ENCODE measurements at places on chromosomes 11 and 22.

- DNase-seq, result no peak
Measured at GRCh38 chr22:43506487-43506886, 94.7 kb downstream of the MPPED1 start.

- DNase-seq, result no peak
Measured at GRCh38 chr22:47872761-47873535, 1110.5 kb downstream of the TBC1D22A start.

GRCh38 chr11:110901441-110901840 lies 189.2 kb upstream of the ARHGAP20 start:
- DNase-seq, result no peak

GRCh38 chr11:61066645-61067044 lies 35.6 kb upstream of the CD5 start:
- no peak for DNase-seq

DNA sequence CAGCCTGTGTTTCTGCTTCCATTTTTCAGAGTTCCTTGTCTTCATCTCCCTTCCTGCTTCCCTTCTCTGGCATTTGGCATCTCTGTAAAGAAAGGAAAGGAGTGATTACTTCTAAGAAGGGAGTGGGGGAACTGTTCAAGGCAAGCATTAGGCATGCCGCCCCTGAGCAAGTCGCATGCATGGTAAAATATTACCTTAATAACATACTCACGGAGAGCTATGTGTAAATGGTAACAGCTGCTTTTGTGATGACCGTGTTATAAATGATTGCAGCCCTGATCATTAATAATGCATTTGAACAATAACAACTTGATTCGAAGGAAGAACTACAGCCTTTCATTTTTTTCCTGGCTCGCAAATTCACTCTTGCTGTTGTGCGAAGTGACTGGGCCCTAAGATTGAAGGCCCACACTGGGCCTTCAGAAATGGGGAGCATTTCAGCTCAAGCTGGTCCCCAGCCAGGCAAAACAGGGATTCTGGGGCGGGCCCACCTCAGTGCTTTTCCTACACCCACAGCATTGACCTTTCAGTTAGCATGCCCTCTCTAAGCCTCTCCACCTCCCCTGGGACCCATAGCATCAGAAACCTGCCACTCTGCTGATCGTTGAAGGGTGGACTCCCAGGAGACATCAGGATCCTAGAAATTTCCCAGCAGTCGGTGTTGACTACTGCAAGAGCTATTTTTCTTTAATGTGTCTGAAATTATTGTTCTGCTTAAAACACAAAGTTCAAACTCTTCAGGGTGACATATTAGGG lies 263.0 kb upstream of the CADM1 start:
- no peak for DNase-seq

- no peak for DNase-seq
Measured at GRCh38 chr11:9330387-9331384, 16.3 kb upstream of the TMEM41B start.

DNA sequence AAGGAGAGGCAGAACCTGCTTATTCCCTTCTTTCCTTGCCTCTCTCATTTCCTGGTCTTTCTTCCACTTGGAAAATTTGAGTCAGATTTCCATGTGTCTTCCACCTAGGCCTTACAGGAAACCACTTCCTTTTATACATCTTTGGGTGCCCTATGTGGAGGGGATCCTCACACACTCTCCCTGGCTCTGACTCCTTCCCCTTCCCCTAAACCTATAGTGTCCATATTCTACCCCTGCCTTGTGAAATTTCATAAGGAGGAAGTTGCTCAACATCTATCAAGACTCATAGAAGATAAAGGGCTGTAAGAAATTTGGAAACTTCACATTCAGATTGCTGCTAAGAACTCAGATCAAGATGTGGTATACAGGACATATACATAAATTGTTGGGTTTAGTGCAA lies 20.4 kb downstream of the TUG1 start:
- no peak for DNase-seq

DNA sequence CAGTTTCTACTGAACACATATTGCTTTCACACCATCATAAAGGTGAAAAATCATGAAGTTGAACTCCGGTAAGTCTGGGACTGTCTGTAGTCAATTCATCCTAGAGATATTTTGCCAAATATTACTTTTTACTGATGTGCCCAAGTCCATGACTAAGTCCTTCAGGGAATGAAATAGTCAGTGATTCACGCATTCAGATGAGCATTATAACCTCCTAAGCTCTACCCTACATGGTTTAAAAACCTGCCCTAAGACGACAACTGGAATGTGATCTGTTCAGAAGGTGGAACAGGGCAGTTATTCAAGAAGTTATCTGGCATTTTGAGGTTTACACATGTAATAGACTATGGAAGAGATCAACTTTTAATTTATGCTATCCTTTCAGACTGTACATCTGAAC lies 125.6 kb downstream of the TRPC6 start:
- no peak for DNase-seq

GRCh38 chr11:106998916-106999188 lies 19.4 kb downstream of the GUCY1A2 start:
- DNase-seq, result no peak

DNA sequence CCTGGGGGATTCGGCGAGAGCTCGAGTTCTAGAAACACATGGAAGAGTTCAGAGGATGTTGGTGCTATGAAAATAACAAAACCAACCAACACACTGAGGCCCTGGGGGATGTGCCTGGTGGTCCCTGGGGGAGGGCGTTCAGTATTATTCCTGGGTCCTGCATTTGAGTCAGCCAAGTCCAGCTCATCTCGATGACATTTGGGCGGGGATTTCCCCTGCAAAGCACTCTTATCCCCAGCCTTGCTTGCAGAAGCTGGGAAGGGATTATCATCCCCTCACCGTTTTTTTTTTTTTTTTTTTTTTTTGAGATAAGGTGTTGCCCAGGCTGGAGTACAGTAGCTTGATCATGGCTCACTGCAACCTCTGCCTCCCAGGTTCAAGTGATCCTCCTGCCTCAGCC lies 2.1 kb upstream of the SMIM38 start:
- DNase-seq, result peak; percentile 71

DNA sequence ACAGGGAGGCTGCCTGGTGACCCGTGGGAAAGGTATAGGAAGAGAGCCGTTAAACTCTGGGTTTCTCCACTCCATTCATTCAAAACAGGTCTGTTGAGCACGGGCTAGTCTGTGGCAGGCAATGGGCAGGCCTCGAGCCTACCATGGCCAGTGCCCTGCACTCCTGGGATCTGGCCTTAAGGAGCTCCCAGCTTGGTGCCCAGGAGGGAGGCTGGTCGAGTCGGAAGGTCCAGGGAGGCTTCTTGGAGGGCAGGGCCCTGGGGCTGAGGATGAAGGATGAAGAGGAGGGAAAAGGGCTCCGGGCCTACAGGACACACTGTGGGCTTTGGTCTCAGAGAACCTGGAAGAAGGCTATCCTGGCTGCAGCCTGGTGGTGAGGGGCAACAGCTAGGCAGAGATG lies 41.9 kb upstream of the MN1 start:
- DNase-seq, result no peak

DNA sequence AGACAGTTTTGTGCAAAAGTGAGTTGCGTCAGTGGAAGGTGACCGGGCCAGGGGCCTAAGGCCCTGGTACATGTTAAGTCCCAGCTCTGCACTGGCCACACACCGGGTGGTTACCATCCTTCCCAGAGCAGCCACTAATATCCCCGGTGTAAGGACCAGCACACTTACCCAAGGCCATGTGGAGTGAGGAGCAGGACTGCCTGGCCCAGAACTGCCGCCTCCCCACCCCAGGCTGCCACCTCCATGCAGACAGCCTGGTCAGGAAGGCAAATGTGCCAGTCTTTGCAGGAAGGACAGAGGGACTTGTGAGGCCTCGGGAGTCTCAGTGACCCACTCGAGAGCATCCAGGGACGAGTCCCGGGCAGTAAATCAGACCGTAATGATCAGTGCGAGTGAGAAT lies 102.9 kb downstream of the MORC2 start:
- no peak for DNase-seq

- DNase-seq, result no peak
Measured at GRCh38 chr11:106961518-106961917, 56.8 kb downstream of the GUCY1A2 start.

DNA sequence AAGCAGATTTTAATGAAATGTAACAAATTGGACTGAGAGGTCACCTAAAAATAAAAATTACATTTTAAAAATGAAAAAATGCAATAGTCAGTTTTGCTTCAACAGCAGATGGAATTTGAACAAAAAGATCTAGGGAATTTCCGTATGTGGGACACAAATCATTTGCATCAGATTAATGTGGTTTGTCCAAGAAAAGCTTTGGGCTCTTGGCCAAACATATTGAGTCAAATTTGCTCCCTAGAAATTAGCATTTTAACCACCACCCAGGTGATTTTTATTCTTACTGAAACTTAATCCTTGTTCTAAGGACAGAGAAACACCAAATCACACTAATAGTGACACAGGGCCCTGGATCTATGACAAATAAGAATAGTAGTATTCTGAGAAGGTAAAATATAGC lies 1477.8 kb downstream of the FAM181B start:
- no peak for DNase-seq

GRCh38 chr11:118618115-118618990 lies 10.9 kb downstream of the PHLDB1 start:
- no peak for DNase-seq

DNA sequence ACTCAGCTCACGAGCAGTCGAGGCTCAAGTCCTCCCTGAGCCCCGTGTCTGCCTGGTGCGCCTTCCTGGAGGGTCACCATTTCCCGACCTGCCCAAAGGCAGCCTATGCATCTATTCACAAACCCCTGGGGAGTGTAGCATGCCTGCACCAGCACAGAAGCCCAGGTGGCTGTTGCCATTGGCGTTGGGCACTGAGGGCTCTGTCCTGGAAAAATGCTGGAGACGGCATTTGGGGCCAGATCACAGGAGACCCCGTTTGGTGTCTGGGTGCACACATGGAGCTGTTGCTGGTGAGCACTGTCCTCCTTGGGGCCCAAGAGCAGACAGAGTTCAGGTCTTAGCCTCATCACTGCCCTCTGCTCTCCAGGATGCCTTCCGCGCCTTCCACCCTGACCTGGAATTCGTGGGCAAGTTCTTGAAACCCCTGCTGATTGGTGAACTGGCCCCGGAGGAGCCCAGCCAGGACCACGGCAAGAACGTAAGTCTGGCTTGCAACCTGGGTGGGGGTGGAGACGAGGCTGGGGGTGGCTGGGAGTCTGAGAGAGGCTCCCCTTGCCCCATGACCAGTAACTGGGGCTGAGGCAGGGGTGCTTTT lies 9.4 kb downstream of the FADS2 start:
- DNase-seq, result no peak

- DNase-seq, result peak; percentile 58
Measured at GRCh38 chr22:29040385-29041275, 21.0 kb downstream of the C22orf31 start.

DNA sequence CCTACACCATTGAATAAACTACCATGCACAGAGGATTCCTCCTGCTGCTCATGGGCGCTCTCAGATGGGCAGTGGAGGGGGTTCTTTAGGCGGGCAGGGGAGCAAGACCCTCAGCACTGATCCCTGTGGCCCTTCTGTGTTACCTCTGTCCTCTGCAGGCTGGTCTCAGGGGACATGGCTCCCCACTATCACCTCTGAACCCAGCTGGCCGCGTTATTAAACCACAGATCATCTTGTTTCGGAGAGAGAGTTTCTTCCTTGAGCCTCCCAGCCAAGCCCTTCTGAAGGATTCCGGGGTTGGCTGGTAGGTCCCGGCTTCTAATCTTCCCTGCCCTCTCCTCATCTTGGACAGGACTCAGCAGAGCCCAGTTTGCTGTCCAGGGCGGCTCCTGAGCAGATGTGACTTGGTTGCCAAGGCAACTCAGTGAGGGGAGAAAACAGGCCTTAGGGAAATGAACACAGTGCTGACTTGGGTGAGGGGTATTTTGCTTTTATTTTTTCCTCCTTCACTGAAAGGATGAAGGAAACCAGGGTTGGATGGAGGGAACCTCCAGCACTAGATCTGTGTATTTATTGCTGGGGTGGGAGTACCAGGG lies 13.3 kb downstream of the APOL3 start:
- no peak for DNase-seq

GRCh38 chr11:43366677-43367076 lies 8.0 kb downstream of the TTC17 start:
- DNase-seq, result no peak

GRCh38 chr11:5300251-5300650 lies 1.5 kb downstream of the OR51B4 start:
- DNase-seq, result no peak

- peak; percentile 55 for DNase-seq
Measured at GRCh38 chr22:50399751-50400331, 56.7 kb downstream of the PPP6R2 start.

GRCh38 chr11:92897487-92897886 lies 72.0 kb upstream of the MTNR1B start:
- no peak for DNase-seq

DNA sequence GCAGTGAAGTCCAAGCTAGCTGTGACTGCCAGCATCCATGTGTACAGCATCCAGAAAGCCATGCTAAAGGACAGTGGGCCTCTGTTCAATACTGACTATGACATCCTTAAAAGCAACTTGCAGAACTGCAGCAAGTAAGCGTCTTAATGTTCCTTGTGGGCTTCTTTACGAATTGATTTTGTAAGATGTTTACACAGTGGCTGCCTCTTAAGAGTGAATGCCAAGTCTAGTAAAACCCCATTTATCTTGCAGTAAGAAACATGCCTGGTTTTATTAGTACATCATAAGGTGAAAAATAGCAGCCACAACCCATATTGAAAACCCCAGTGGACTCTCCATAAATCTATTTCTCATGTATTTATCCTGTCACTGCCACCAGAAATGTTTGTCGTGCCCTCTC lies 20.5 kb downstream of the POLD3 start:
- DNase-seq, result no peak

DNA sequence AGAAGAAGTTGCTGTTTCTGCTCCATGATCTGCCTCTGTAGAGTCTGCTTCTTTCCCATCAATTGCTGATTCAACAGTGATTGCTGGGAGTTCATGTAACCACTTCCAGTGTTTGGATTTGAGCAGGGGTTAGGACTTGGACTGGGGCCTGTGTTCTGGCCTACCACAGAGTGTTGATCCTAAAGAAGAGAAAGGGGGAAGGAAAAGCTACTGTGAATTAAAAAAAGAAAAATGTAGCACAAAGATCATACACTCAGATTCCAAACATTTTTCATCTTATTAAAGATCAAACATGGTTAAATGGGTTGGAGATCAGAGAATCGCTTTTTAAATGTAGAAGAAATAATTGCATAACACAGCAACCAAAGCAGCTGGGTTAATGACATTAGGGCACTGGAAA lies 67.6 kb upstream of the MTMR2 start:
- no peak for DNase-seq

DNA sequence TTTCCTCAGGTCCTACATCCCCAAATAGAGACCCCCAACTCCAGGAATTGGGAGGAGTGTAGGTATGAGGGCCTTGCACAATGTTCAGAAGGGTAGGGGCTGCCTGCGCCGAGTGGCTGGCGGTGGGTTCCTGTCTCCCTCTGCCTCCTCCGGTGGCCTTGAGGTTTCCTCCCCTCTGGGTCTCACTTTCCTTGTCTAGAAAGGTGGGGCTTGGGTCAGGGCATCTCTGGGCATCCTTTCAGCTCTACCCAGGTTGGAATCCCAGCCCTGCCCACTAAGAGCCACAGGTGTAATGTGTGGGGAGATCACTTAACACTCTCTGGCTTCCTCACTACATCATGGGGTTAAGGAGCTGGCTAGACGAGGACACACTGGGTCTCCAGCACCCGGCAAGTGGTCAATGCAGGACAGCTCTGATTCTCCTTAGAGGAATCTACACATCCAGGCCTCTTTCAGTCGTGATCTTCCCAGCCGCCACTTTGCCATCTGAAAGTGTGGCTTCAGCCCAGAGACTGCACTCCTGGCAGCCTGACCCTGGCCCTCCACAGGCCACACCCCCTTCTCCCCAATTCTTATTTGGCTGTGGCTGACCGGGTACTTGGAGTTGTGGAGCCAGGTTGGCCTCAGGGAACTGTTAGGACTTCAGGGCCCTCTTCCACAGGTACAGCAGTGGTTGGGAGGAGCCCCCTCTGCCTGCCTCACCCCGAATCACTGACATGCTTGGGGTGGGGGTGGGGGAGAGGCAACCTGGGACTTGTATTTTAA lies 22.1 kb downstream of the PRDM11 start:
- DNase-seq, result no peak

Data from WERI-Rb-1 (cell line).